ENCODE measurements at places on chromosomes 11 and 22. TPM values are rescaled to one million over a fixed set of nuclear protein-coding genes. Genes with fewer than 3 reads are reported as not detected.

DNA sequence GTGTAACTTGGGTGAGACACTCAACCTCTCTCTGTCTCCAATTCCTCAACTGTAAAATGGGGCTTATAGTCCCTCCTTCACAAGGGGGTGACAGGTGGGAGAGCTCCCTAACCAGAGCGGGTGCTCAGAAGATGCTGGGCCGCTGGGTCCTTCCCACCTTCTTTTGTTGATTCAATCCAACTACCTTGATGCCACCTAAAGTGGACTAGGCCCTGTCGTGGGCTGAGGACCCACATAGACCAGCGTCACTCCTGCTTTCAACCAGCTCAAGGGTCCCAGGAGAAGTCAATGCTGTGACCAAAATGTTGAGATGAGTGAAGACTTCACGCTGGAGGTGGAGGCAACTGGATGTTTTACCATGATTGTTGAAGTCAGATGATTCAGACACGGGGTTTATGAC lies 72.7 kb upstream of the WNT11 start:
- no peak for DNase-seq

GRCh38 chr11:8068605-8069221 lies 12.3 kb upstream of the TUB start:
- DNase-seq, result peak; percentile 55

The TSGA10IP gene
- not detected for total RNA-seq

GRCh38 chr22:49137206-49137840 lies 690.4 kb downstream of the BRD1 start:
- no peak for DNase-seq

GRCh38 chr11:69055598-69056516 lies 7.1 kb downstream of the TPCN2 start:
- no peak for DNase-seq

GRCh38 chr22:23106906-23107367 lies 34.9 kb downstream of the RSPH14 start:
- DNase-seq, result no peak

GRCh38 chr11:81211050-81211449 lies 1522.6 kb downstream of the FAM181B start:
- peak; percentile 10 for DNase-seq

The PRAME gene
- total RNA-seq, result not detected

DNA sequence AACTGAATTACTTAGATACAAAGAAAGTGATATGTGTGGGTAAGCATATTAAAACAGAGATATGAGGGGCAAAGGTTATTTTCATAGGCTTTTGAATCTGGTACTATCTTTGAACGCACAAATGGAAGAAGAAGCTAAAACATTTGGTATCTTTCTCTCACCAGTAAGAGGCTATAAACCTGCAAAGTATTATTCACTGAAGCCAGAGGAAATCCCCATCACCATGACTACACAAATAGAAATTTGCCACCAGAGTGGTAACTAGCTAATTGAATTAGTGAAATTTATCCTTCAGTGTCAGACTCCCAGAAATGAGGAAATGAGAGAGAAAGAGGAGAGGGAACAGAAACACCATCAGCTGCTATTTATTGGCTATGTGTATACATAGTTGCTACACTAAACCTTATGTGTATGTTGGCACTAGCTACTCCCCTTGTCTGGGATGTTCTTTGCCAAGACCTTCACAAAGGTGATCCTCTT lies 503.4 kb downstream of the DLG2 start:
- DNase-seq, result no peak

The KRTAP5-8 gene
- total RNA-seq, result 0.31 TPM

DNA sequence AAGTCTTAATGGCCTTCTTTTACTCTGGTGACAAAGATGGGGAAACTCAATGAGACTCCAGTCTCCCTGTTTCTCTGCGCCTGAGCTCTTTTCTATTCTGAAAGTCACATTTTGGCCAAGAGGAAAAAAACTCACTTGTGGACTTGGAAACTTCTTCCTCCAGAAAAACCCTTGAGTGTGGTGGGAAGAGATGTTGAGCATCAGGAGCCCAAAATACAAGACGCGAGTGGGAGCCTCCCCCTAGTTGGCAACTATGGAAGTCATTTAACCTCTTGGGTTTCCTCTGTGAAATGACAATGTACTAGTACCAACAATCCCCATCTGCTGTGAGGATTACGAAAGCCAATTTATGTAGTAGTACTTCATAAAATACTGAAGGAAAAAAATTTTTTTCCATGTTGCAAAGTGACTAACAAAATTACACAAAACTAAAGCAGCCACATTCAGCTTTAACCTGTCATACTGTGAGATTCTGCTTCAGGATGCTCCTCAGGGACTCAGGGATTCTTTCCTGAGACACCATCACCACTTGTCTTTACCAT lies 524 bp upstream of the SLC25A17 start:
- peak; percentile 44 for DNase-seq

DNA sequence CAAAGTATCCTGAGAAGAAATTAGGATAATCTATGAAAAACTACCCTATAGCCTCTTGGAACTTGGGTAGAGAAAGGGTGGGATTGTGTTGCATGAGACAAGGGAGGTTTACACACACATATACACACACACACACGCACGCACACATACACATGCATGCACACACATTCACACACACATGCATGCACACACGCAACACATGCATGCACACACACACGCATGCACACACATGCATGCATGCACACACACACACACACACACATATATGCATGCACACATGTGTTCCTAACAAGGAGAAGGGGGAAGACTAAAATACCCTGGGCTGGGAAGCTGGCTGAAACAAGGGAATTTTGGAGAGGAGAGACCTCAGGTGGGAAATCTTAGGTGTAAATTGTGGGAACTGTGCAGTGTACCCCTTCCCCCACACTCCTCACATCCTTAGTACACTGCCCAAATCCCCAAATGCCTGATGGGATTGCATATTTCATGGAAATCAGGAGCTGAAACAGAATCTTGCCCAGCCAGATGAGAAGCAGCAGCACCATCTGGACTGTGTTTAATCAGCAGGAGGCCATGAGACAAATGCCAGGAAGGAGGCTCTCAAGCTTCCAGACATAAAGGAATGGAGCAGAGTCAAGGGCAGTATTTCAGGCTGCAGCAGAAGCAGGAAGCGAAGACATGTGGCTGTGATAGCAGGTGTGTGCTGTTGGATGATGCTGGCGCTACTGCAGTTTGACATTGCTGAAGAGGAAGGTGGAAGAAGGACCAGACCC lies 14.6 kb upstream of the POLD3 start:
- DNase-seq, result no peak

DNA sequence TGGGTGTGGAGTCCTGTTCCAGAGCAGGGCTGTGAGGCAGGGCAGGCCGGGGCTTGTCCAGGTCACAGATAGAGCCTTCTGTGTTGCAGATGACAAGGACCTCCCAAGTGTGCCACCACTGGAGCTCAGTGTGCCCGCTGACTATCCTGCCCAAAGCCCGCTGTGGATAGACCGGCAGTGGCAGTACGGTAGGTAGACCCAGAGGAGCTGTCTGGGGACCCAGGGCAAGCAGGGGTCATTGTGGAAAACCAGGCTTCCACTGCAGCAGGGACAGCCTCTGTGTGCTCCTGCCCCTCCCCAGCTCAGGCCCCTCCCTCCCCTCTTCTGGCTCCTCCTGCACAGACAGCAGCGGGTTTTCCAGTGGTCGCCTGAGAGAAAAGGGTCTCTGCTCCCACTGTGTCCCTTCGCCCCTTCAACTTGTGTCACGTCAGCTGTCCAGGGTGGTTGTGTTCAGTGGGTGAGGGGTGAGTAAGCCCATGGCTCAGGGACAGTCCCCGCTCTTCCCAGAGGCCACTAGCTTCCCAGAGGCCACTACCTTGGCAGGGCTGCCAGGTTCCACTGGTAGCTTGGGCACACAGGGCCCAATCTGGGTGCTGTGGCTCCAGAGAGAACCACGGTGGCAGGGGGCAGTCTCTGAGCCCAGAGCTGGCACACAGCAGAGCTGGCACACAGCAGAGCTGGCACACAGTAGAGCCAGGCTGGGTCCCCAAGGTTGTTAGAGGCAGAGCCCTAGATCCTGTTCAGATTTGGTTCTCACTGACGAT lies 78.4 kb downstream of the MED15 start:
- DNase-seq, result no peak

The MMP1 gene
- total RNA-seq, result 9.5 TPM

Data from left lung (tissue), 14 donors.